AG10803 (cell line): ENCODE measurements at places on chromosomes 5 and 9.

DNA sequence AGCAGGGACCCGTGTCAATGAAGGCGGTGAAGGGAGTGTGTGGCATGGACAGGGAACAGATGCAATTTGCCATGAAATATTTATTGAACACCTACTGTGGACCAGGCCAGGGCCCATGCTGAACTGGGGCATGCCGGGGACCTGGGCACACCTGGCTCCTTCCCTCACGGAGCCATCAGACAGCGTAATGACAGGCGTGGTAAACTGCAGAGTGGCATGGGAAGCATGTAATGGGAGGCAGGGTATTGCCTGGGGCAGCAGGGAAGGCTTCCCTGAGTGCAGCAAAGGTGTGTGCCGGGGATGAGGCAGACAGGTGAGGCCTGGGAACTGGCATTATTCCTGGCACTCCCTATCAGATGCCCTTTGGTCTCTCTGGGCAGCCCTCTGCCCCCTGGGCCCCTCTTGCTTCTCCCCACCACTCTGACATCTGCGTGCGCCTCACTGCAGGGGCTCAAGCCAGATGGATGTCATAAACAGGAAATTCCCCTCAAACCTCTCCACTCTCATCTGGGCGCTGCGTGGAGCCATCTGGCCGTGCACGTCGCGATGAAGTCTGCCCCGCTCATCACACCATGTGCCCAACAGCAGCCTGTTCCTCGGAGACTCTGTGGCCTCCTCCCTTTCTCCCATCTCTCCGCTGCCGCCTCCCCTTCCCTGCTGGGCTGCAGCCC is 67.6 kb downstream of the HMCN2 start:
- peak; percentile 47 for DNase-seq

DNA sequence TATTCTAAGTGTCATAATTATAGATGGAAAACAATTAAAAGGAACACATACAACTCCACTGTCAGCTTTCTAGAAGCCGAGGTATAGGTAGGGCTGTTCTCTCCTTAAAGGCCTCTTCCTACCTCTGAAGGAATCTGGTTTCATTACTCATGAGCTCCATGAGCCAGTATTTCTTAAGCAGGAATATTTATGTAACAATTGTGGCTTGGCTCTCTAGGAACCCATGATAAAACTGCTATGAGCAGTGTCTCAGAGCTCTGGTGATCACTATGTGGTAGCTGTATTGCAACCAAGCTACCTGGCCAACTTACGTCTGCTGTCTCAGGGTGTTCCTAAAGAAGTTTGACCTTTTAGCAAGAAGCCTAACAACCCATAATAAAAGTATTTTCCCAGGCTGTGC is 157.7 kb downstream of the CEP120 start:
- no peak for DNase-seq

- DNase-seq, result no peak
Measured at GRCh38 chr5:171330021-171330420, 21.0 kb downstream of the TLX3 start.

- DNase-seq, result no peak
Measured at GRCh38 chr9:116978155-116978554, 291.1 kb downstream of the TRIM32 start.

GRCh38 chr9:38009990-38010389 is 59.0 kb downstream of the SHB start:
- no peak for DNase-seq

DNA sequence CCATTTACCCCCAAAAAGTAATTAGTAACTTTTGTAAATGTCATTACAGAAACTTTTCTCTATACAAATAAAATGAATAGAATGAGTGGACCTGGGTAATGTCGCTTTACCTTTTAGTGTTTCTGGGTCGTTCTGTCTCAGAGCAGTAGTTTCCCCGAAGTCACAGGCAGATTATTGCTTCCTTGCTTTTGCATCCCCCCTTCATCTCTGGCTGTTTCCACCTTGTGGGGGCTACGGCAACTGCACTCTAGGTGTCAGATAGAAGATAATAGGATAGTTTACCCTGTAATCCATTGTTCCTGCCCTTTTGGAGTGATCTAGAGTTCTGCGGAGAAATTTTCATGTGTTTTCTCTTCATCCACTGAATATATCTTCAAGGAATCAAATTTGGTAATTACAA is 68.7 kb downstream of the PRR16 start:
- DNase-seq, result no peak

DNA sequence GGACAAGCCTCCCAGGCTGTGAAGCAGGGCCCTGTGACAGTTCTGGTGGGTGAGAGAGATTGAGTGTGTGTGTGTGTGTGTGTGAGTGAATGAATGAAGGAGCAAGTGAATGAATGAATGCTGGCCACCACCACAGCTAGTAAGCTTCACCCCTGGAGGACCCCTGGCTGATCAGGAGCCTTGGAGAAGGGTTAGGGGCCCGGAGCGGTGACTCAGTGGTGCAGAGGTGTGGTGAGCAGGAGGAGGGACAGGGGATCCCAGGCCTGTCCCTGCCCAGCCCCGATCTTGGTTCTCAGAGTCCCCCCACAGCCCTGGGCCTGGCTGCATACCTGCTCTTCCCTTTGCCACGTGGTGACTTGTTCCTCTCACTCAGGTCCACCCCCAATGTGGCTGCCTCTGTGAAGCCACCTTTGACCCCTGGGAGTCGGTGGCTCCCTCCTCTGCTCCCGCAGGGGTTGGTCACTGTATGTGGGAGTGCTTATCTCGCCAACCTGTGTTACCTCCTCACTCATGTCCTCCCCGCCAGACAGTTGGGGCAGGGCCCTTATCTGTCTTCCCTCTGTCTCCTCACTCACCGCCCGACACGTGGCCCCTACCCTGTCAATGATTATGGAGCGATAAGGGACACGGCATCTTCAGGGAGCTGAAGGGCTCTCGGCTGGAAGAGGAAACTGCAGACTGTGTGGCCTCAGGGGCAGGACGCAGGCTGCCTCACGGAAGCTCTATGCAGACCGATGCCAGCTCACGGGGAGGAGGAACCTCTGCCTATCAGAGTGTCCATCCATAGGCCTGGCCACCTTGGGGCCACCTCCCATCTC is 99.9 kb upstream of the PITX1 start:
- DNase-seq, result no peak

DNA sequence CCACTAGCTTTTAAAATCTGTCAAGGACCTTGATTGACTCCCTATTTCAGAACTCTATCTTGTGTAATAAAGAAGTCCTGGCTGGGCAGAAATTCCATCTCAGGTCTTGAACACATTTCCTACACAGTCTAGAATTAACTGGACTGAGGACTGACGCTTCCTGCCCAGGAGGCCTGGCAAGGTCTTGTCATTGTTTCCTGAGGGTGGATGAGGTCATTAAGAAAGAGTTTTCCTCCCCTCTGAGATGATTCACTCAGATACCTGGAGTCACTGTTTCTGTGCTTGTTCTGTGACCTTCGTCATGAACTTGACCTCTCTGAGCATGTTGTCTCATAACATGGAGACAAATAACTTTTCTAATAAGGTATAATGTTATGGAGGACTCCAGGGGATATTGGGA is 10.0 kb downstream of the MTAP start:
- DNase-seq, result peak; percentile 54

- no peak for DNase-seq
Measured at GRCh38 chr5:1419476-1420210, 25.6 kb downstream of the SLC6A3 start.

GRCh38 chr9:108528231-108528630 is 327.6 kb downstream of the ACTL7B start:
- DNase-seq, result no peak

DNA sequence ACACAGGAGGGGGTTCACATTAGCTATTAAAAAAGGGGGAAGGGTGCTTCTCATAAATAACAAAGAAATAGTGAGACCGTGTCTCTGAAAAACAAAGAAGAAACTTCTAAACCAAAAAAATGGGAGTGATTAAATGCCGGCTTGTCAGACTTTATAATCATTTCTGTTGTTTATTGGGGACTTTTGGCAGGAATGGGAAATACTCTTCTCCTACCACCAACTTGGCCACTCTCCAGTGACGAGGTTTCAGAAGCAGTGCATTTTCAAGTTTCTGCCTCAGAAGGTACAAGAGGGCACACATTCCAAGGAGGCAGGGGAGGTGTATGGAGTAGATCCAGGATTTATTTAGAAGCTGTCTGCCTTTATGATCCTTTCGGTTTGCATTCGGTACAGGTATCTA is 46.2 kb downstream of the LIX1 start:
- peak; percentile 22 for DNase-seq

DNA sequence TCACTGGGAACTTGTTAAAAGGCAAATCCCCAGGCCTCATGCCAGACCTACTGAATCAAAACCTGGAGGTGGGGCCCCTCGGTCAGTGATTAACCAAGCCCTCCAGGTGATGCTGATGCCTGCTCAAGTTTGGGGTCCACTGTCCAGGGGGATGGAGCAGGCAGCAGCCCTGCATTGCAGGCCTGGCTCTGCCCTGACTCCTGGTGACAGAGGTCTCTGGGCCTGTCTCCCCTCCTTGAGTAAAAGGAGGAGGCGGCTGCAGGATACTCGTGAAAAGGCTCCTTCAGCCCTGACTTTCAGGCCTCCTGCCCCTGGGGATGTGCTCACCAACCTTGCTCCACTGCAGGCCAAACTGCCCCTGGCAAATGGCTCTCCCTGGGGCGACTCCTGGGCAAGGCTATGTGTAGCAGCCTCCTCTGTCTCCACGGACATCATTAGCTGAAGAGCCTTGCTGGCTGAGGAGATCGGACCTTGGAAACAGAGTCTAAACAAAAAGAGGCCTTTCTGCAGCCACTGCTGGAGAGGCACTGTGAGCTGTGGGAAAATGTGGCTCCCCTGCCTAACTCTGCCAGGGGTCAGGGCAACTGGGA is 134.8 kb upstream of the ALDH1B1 start:
- DNase-seq, result no peak

GRCh38 chr9:77712533-77713130 is 64.5 kb upstream of the GNA14 start:
- DNase-seq, result peak; percentile 87

- DNase-seq, result no peak
Measured at GRCh38 chr5:168756453-168757391, 177.6 kb upstream of the PANK3 start.

DNA sequence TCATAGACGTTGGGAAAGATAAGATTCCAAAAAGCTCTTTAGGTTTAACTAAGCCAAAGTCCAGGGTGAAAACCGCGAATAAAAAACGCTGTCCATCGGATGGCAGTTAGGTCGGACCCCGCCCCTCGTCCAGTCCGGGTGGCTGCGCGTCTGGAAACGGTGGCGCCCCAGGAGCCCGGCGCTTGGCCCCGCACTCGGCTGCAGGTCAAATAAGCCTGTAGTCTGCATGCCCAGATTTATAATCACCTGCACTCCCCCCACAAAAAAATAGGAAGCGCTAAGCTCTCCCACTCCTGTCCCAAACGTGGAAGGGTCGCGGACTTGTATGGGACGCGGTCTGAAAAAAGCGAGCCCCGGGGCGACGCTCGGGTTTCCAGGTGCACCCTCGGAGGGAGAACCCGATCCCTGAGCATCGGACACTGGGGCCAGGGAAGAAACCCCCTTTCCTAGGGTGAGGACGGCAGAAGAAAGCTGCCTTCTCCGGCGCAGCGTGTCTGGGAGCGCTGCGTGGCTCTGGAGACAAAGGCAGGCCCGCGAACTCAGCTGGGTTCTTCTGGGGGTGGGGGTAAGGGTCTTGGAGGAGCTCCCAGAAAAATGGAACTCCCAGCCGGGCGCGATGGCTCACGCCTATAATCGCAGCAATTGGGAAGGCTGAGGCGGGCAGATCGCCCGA is 923 bp upstream of the ZBTB5 start:
- DNase-seq, result peak; percentile 77

- peak; percentile 90 for DNase-seq
Measured at GRCh38 chr9:136326061-136326760, 1.1 kb upstream of the GPSM1 start.

- no peak for DNase-seq
Measured at GRCh38 chr5:156541582-156541981, 214.6 kb downstream of the SGCD start.

DNA sequence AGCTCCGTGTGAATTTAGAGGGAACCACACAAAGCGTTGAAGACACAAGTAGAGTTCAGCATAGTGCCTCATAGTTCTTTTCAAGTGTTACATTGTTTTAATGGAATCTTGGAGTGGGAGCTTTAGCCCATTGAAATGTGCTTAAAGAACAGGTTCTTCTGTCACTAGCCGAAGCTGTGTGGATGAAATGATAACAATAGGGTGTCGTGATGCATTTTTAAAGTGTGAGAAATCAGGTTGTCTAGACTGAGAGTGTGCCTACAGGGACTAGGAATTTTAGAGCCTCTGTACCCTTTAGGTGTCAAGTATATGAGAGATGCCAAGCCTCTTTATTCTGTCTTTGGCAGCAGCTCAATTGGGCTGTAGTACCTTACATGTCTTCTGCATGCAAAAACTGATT is 83.0 kb downstream of the NDUFS4 start:
- DNase-seq, result no peak

- DNase-seq, result no peak
Measured at GRCh38 chr5:103624675-103625074, 62.1 kb upstream of the NUDT12 start.

- no peak for DNase-seq
Measured at GRCh38 chr5:133201310-133201709, 149.5 kb downstream of the HSPA4 start.

GRCh38 chr5:160565376-160565775 is 143.7 kb downstream of the PTTG1 start:
- no peak for DNase-seq

DNA sequence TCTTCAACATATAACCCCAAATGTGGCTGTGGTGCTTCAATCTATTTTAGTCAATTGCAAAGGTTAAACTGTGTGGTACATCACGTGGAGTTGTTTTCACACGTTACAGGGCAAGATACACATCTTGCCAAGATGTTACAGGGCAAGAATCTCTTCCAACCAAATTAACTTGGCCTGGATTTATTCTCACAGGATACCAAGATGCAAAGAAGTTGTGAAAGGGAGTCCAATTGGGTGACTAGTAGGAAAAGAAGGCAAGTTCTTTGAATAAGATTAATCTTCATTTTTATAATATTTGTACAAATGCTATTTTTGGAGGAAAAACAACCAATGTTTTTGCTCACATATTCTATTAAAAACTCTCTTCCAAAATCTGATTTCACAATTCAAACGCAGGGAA is 4.8 kb upstream of the IFNA8 start:
- DNase-seq, result peak; percentile 57

GRCh38 chr5:133242221-133242835 is 190.5 kb downstream of the HSPA4 start:
- DNase-seq, result no peak

DNA sequence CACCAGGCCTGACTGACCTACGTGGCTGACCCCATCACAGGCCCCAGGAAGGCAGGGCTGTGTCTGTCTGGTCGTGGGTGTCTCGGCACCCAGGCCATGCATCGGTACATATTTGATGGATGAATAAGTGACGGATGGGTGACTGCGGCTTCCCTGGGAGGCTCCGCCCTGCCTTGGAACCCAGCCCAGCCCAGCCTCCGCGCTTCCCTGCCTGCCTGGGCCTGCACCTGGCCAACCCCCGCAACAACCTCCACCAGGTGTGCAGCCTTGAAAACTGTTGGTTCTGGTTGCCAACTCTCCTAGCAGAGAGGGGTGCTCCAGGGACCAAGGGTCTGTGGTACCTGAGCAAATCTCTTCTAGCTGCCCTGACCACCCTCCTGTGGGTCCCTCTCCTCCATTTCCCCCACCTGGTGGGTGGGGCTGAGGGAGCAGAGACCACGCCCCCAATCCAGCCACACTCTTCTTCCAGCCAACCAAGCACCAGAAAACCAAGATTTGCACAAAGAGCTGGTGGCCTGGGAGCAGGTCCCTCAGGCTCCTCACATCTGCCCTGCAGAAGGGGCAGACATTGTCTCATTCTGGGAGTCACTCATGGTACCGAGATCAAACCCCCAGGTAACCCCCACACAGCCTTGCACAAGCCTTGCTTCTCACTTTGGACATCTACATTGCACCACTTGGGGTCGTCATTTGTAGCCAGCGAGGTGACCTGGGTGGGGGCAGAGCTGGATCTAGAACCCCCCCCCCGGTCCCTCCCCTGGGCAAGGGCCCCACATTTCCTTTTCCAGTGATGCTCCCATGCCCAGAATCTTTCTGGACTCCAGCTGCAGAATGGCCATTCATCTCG is 100.6 kb upstream of the IER5L start:
- DNase-seq, result no peak
